Cerebellar cortex (tissue), 1 donor: ENCODE measurements at places on chromosomes 11 and 22.

DNA sequence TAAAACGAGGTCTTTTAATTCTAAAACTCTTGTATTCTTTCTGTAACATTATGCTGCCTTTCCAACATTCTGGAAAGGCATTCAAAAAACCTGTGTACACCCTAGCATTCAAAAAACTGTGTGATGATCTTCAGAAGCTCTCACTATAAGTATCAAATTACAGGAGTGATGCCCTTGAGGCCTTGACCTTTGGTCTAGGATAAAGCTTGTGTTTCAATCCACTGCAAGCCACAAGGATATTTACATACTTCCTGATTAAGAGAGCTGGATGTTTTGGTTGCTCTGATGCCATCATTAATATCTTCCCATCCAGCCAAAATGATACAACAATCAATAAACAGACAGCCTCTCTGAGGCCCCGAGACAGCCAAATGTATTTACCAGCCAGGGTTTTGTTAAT lies 11.9 kb downstream of the CLPB start:
- no peak for DNase-seq

GRCh38 chr11:45017329-45017728 lies 66.6 kb upstream of the TP53I11 start:
- DNase-seq = no peak

DNA sequence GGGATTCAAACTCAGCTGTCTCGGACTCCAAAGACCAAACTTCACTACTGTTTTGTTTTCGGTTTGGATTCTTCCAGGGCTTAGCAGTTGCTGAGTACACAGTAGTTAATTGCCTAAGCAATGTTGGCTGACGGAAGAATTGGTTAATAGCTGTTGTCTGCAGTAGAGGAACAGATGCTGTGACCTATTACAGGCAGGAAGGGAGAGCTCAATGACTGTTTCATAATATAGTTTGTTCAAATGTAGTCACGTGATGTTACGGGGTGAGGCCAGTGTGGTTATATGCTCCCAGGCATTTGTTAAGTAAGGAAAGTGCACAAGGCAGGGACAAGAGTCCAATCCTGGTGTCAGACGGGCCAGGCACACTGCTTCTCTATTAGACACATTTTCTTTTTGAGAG lies 222.6 kb upstream of the CCDC90B start:
- no peak for DNase-seq

- DNase-seq = no peak
Measured at GRCh38 chr11:9747828-9748227, 84.0 kb downstream of the SWAP70 start.

DNA sequence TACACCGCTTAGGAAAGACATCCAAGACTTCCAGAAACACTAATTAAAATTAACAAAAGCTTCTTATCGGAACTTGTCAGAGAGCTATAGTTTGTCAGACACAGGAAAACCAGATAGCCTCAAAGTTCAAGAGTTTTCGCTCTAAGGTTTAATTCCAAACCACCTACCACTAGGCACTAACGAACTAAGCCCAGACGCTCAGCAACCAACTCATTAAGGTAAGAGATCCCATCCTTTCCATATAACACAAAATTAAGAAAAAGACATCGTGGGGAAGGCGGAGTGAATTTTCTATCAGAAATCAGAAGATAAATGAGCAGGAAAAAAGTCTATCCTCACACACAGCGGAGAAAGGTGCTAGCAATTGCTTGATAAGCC lies 382 bp downstream of the IMMP1L start:
- DNase-seq = no peak

DNA sequence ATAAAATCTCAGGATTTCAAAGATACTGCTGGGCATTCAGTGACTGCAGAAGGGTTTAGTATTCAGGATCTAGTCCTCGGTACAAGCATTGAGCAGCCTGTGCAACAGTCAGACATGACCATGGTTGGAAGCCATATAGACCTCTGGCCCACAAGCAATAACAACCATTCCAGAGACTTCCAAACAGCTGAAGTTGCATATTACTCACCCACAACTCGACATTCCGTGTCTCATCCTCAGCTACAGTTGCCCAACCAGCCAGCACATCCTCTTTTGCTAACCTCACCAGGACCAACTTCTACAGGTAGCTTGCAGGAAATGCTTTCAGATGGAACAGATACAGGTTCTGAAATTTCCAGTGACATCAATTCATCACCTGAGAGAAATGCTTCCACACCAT lies 156.8 kb downstream of the C11orf91 start:
- DNase-seq = no peak

DNA sequence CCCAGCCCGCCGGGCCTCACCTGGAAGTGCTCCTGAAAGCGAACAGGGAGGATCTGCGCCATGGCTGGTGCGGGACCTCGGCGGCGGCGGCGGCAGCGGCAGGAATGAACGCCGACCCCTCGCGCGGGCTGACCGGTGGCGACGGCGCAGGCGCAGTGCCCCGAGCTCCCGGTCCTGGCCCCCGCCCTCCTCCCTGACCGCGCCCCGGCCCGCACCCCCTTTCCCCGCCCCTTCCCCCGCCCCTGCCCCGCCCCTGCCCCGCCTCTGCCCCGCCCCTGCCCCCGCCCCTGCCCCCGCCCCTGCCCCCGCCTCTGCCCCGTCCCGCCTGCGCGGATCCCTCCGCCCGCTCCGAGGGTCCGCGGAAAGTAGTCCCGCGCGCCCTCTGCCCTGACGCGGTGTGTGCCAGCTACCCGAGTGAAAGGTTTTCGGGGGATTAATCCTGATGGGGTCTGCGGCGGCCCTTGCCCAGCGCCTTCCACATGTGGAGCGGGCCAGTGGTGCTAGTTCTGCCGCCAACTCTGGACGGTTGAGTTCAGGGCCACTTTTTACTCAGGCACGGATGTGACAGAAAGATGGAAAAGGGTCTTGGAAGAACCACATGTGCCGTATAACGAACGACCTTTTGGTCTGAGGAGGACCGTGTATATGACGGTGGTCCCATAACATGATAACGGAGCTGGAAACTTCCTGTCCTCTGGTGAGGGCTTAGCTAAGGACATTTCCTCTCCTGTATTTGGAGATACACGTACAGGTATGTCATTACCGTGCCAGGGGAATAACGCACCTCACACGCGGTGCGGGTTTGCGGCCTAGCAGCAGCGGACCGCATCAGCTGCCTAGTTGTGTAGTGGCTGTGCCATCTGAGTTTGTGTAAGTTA lies at the start of gene CLTCL1:
CLTCL1 (minus strand) TSS at position 140 of the 878 bp plus-strand sequence; CDS start at position 62, 78 bp downstream.
- DNase-seq = peak; percentile 72

- no peak for DNase-seq
Measured at GRCh38 chr11:23010790-23011335, 150.6 kb upstream of the CCDC179 start.

DNA sequence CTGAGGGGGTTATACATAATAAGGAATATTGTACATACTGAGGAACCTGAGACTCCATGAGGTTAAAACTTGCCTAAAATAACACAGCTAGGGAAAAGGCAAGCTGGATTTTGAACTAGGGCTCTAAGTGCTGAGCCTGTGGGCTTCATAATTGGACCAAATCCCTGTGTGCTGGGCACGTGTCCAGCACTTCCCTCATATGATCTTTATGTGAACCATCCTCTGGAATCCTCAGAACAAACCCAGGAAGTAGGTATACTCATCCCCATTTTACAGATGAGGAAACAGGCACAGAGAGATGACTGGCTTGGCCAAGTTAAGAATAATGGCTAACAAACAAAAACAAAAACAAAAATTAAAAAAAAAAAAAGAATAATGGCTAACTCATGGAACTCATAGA lies 14.9 kb downstream of the RTN4RL2 start:
- DNase-seq = no peak

- DNase-seq = no peak
Measured at GRCh38 chr11:102420547-102420946, 32.0 kb downstream of the TMEM123 start.

DNA sequence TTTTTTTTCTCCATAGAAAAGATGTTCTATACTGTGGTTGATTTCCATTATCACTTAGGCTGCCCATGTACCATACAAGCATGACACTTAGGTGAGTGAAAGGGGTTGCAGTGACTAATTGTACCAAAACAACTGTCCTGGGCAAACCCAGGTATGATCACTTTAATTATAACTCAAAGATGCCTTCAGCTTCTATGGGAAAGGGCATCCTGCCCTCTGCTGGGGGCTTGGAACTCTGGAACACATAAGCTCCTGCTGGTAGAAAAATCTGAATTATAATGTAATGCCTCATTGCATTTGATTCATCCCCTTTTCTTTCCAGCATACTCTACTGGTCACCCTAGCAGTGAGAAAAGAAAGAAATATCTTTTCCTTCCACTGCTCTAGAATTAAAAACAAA lies 206.3 kb downstream of the DDX10 start:
- DNase-seq = peak; percentile 28

DNA sequence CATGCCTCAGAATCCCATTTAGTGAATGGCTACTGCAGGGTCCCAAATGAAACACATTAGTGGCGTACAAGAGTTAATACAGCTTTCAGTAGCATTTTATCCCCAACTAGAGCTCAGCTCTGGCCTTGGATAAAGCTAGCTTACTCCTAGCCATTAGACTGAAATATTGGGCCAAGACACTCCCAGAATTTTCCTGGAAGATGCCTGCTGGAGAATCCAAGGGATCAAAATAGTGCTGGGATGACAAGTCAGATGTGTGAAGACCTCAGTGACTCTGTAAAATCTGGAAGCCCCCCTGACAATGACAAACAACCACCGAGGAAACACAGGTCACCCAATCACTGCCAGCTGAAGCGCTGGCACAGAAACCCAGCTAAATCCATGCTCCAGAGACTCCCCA lies 303.1 kb upstream of the SORL1-AS1 start:
- DNase-seq = no peak

DNA sequence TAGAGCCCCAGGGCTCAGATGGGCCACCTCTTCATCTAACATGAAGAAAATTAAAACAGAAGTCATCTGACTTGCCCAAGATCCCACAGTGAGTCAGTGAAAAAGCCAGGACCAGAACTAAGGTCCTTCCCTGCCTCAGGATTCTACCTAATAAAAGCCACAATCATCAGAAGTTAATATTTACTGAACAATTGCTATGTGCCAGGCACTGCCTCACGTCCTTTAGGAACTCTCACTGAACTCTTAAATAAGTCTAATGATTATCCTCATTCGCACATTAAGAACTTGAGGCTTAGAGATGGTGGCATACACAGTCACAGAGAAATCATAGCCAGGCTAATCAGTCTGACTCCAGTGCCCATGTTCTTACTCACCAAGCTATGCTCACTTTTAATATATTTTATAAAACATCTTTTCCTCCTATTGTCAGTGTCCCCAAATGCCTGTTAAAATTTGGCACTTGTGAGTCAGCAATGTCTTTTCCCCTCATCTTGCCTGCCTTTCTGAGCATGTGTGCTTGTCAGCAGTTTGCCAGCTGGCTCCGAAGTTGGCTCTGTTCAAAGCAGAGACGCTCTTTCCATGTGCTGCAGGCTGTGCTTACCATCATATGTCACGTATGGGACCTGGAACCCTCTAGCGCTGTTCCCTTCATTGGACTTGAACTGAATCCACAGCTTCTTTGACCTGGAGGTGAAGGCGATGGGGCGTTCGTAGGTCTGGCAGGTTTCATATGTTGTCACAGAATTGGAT lies 21.5 kb upstream of the NRIP3 start:
- DNase-seq = peak; percentile 87

DNA sequence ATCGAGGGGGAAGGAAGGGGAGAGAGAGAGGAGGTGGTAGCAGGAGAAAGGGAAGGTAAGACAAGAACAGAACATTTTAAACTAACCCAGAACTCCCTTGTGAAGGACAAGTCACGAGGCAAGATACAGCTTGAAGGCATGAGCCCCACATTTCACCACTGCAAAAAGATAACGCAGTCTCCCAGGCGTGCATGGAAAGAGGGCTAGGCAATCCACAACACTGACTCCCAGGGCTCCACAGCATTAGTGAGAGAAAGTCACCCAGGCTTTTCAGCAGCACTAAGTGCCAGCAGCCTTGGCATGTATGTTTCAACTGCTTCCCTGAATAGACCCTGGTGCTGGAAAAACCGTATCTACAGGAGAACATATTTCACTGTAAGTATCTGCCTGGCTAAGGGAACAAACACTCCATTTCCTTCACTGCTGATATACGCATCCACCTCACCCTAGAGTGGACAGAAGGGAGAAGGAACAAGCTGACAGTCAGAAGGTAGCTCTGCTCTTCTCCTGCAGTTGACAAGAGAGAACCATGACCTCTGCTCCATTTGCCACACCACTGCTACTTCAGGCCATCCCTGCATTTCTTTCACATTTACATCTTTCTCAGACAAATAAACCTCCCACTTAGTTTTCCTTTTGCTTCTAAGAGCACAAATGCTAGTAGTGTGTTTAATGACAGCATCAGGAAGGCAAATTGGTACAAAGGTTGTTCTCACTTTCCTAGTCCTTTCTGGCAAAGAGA lies 87.9 kb downstream of the AMBRA1 start:
- DNase-seq = no peak

- no peak for DNase-seq
Measured at GRCh38 chr11:340539-341512, 20.2 kb upstream of the IFITM3 start.

DNA sequence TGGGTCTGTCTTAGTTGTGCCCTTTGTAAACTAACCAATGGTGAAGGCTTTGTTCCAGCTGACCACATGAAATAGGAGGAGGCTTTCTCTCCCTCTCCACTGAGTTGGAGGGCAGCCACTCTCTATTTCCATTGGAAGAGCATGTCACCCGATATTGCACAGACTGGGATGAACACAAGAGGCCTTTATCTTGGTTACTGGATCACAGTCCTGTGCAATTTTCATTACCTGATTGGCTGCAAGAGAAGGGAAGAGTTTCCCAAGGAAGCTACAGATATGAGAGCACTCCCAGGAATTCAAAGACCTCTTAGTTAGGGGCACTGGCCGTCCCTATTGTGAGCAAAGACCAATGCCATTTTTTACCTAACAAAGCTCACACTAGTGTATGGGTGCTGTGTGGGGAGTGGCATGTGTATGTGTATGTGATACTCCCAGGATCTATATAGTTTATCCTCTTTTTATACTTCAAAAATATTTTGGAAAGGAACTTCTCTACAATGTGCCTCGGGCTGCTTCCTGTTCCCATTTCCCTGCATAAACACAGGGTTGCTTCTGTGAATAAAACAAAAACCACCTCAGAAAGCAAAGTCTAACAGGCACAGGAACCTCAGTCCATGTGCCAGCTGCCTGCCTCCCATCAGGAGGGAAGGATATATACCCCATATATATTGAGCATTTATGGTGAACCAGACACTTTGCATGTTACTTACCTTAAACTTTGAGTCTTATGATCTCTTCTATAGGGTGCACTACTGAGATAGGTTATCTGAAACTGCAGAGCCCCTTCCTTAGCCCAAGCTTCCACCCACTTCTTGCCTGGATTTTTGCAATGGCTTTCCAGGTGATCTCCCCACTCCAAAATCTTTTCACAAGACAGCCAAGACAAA lies 126.5 kb downstream of the RASSF10 start:
- DNase-seq = peak; percentile 18

- DNase-seq = no peak
Measured at GRCh38 chr11:104534278-104534677, 364.0 kb downstream of the CASP12 start.

- DNase-seq = no peak
Measured at GRCh38 chr22:32232191-32232830, 22.8 kb downstream of the SLC5A4 start.

GRCh38 chr11:9692691-9693090 lies 28.8 kb downstream of the SWAP70 start:
- no peak for DNase-seq
